ENCODE measurements at places on chromosomes 3 and 15.

DNA sequence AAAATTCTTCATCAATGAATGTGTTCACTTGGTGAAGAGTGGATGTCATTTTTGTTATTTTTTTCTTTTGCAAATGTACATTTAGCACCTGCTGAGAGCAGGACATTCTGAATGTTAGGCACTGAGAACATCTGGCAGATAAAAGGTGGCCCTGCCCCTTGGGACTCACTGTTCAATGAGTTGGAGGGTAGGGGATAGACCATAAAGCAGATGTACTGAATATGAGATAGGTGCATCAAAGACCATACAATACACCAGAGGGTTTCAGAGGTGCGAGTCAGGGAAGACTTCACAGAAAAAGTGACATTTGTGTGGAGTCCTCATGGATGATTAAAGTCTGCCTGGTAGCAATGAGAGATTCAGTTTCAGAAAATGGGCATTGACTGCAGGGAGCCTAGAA lies 34.2 kb downstream of the EEFSEC start:
- DNase-seq: no peak

DNA sequence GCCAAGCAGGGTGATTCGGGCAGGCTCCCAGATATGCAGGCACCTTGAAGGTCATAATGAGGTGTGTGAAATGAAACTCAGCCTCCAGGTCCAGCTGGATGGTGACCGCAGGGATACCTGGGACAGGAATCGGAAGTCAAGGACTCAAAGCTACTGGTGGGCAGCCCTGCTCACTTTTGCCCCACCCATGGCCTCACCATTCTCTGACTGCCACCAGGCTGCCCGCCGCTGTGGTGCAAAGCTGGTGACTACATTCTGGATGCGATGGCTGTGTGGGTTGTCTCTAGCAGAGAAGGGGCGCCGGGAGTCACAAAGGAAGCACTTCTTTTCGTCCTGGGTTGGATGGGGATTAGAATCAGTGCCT lies 795 bp downstream of the LAMB2 start:
- DNase-seq: no peak

DNA sequence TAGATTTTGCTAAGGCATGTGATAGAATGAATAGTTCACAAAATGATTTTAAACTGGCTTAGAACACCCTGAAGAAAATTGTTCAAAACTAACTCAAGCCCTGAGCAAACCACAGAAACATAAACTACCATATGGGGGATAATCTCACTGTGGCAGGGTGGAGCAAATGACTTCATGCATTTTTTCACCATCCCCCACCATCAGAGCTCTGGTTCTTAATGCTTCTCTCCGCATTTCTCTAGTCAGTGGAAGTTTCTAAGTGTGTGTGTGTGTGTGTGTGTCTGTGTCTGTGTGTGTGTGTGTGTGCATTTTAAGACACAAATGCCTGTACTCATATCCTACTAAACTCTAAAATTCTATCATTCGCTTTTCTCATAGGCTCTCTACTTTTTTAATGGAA lies 107.1 kb upstream of the PHLDB2 start:
- peak; percentile 83 for DNase-seq

DNA sequence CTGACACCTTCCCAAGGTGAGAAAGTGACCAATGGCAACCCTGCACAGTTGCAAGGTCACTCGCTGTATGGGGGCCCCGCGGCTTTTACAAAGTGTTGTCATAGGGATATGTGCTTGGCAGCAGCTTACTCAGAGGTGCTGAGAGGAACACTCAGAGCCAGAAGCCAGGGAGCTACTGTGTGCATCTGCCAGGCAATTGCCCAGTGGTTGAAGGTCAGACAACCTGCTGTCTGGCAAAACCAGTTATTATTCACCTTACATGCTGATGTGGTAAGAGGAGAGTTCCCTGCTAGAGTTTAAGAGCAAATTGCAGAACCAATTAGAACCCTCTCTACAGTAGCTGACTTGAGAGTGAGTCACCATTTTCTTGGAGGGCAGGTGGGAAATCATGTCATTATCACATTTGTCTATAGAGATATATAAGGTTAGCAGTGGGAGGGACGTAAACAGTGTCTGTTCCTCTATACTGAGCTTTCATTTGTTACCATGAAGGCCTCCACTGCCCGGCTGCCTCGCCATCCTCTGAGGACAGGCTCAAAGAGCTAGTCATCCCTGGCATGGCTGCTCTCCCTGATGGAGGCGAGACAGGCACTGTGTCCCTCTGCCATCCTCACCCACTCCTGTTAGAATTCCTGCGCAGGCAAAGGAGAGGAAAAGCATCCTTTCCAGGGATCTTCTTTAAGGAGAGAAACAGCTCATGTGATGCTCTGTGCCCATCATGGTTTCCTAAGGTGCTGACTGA lies 274.4 kb downstream of the PLCL2 start:
- DNase-seq: no peak

GRCh38 chr15:53586799-53587198 lies 172.7 kb downstream of the WDR72 start:
- no peak for DNase-seq

DNA sequence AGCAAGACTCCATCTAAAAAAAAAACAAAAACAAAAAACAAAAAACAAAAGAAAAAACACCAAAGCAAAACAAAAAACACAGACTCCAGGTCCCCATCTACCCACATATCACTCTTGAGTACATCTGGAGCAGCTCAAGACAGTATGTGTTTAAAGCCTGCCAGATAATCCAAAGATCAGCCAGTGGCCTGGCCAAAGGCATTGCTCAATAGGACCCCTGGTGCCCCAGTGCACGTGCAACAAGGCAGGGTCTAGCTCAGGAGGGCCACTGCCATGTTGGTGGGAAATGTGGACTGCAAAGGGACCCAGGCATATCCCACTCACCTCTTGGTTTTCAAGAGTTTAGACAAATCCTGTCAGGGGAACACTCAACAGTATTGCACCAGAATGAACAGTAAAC lies 279.5 kb downstream of the RPLP1 start:
- no peak for DNase-seq

DNA sequence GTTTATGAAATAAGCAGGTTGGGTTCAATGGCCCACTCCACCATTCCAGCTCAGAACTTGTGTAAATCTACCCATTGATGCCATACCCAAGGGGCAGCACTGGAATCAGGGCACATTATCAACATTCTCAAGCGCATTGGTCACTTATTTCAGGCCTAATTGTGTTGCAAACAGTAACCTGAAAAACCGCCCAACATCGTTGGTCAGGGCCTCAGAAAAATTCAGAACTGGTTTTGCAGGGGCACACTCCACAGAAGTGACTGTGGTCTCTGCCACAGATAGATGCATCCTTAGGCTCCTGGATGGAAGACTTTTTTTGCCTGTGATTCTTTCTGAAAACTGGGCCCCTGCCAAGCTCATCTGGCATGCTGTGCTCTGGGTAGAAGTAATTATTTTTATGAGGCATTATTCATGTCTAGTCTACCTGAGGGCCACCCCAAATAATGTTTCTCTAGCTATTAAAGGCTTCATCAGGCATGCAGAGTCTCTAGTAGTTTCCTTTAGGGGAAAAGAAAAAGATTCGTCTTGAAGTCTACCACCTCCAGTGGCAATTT lies 21.7 kb upstream of the LRTM1 start:
- no peak for DNase-seq

- no peak for DNase-seq
These were observed 21.2 kb downstream of the ATP11B start for GRCh38 chr3:182814419-182815062.

Measured in HFF-Myc (cell line).